ENCODE measurements at places on chromosomes 2 and 18.

DNA sequence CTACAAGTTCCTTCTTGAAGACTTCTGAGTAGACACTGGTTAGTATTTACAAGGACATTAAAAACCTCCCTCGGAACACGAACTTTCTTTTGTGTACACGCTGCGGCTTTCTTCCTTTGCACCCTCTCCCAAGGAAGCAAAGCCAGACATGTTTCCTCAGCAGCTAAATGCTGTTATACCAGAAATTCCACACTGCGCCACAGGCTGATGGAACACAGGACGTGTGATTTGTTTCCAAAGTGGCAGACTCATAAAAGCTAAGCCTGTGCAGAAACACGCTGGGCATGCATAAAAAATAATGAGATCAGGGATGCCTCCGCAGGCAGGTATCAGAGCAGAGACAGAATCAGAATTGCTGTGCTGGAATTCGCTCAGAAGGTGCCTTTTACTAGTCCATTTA, 73.0 kb upstream of the RGPD5 start:
- DNase-seq = no peak

DNA sequence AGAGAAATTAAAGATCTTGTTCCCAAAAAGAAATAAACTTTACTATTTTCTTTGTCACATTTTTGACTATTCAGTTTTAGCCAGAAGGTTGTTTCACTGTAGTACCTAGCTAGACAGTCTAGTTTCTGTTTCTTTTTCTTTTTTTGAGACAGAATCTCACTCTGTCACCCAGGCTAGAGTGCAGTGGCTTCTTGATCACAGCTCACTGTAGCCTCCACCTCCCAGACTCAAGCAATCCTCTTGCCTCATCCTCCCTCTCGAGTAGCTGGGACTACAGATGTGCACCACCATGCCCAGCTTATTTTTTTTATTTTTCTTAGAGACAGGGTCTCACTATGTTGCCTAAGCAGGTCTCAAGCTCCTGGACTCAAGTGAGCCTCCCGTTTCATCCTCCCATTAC, 2.2 kb downstream of the RBM45 start:
- no peak for DNase-seq

DNA sequence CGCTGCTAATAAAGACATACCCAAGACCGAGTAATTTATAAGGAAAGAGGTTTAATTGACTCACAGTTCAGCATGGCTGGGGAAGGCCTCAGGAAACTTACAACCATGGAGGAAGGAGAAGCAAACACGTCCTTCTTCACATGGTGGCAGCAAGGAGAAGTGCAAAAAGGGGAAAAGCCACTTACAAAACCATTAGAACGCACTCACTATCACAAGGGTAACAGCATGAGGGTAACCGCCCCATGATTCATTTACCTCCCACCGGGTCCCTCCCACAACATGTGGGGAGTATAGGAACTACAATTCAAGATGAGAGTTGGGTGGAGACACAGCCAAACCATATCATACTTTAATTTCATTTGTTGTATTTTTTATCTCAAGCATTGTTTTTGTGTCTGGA, 67.5 kb downstream of the ATP9B start:
- DNase-seq = no peak

DNA sequence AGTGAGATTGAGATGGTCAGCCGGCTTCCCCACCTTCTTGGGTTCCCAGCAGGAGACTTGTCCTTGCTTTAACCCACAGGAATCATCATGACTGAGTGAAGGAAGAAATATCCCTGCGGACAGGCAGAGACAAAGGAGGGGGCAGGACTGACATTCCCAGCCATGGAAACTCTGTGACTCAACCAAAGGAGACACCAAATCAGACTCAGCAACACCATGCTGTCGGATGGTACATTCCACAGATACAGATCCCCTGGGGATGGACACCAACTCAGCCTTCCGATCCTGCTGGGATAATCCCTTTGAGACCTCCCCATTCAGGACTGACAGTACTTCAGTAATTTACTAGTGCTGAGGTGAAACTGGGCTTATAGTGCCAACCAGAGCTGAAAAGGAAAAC, 518.3 kb downstream of the XIRP2 start:
- DNase-seq = no peak

DNA sequence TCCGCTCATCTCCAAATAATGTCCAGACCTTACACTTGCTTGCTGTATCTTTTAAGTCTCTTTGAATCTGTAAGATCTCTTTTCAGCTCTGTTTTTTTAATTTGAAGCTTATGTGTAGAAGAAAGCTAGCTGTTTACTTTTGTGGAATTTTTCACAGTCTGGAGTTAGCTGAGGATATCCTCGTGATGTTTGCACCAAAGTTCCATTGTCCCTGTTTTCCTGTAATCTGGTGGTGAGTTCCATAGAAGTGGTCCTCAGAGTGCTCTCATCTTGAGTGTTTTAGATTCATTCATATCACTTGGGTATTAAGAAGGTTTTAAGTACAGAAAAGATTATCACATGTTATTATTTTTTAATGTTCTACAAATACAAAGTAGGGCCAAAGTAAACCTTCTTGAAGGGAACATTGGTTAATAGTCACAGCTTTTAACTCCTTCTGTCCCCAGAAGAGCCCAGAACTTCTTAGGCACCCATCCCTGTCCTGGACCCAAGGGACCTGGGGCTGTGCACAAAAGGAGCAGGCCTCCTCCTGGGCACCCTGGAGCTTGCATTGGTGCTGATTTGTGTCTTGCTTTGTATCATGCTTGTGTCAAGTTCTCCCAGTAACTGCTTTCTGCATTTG, 15.0 kb downstream of the MLPH start:
- DNase-seq = no peak

GRCh38 chr2:224038049-224038829, 847 bp downstream of the SERPINE2 start:
- no peak for DNase-seq

DNA sequence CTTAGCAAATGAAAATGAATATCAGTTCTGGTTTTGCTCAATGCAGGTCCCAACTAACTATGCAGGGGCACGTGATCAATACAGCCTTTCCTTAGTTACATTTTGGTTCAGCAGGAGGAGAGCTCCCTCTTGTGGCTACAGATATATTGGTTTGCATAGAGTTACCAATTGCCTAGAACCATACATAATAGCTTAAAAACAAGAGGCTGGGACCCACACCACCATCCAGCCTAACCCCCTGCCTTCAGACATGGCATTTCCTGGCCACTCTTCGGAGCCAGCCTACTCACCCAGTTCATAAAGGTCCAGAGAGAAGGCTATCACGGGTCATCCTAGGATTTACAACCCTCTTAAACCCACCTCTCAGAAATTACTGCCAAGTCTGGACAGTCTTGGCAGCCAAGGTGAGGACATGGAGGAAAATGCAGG, 10.5 kb downstream of the CCDC93 start:
- DNase-seq = no peak

DNA sequence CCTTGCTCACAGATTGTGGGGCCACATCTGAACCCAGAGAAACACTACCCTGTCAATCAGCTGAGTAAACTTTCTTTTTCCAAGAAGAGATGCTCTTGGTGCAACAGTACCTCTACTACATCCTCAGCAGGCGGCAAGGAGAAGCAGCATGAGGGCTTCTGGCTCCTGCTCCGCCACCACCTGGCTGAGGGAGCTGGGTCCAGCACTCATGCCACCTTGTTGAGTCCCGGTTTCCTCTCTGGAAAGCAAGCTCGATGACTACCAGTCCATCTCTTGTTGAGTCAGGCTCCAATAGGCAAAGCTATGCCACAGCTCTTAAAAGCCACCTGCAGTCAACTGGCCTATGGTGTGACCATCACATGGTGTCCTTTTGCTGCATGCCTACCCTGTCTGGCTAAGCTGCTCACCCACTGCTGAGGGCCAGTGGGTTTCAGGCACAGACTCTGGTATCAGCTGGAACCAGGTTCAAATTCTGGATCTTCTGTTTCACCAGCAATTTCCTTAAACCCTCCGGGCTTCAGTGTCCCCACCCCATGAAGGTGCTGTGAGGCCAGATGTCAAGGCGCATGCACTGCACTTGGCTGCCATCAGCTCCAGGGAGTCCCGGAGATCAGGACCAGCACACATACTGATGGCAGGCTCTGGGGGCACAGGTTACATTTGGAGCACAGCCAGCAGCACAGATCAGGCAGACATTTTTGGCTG, 42.5 kb upstream of the ACAA2 start:
- no peak for DNase-seq

GRCh38 chr2:183592271-183592670, 468.0 kb downstream of the NUP35 start:
- no peak for DNase-seq

- DNase-seq = no peak
Observed at GRCh38 chr18:32333781-32334180, 136.9 kb downstream of the GAREM1 start.

DNA sequence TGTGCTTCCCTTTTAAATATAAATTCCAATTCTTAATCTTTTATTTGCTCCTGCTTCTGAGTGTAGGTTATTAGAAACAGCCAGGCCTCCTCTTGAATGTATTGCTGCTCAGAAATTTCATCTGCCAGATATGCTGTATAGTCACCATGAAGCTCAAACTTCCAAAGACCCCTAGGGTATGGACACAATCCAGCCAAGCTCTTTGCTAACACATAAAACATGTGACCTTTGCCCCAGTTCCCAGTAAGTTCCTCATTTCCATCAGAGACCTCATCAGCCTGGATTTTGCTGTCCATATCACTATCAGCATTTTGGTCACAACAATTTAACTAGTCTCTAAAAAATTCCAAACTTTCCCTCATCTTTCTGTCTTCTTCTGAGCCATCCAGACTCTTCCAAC, 75.2 kb downstream of the MAP2 start:
- no peak for DNase-seq

- DNase-seq = no peak
Observed at GRCh38 chr2:233402346-233402745, 48.1 kb downstream of the DGKD start.

DNA sequence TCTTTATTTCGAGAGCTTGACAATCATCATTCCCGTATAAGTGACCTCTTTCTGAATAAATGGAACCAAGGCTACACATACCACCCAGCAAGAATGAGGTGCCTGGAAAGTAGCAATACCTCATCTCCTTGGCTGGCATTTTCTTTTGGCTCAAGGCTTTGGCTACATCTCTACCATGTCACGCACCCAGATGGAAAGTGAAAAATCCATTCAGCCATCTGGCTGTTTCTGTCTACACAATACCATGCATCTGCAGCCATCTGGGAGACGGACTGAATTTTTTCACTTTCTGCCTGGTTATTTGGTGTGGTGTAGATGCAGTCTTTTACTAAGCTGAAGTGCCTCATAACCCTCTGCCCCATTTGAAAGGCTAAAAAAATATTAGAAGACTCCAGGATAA, 566.9 kb downstream of the BCL11A start:
- no peak for DNase-seq

DNA sequence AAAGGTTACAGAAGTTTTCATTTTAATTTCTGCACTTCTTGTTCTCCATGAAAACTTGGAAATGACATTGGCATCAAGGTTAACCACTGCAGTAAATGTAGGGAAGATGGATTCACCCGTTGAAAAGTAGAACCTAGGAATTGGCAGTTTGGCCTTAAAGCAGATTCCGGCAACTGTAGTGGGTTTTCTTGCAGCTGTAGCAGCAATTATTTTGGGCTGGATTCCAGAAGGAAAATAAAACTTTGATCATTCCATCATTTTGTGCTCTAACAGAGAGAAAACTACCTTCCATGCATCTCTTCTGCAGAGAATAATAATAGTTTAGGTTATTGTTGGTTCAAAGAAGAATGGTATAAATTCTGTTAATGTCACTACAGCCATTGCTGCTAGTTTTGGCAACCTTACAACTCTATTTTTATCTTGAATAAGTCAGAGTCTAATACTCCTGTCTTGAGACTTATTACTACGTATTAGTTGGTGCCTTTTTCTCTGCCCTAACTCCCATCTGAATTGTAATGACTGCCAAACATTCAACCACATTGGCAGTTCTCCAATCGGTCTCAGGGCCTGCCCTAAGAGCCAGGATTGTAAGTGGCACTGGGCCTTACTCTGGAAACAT, 178.1 kb upstream of the PIEZO2 start:
- no peak for DNase-seq

DNA sequence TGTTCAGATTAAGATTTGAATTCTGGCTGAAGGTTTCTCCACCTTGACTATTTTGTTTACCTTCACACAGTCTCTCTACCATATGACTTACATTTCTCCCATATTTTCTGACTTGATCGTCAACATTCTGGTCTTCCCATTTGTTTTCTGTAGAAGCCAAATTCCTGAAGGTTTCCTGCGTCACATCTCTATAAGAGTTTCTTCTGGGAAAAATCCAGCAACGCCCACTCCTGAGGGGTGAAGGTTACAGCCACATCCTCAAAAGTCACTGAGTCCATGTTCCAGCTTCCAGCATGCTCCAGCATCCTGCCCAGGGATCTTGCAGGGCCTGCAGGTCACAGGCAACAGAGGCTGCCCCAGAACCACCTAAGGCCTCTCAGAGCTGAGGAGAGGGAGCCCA, 47.5 kb downstream of the NBEAL1 start:
- DNase-seq = no peak

- DNase-seq = no peak
Observed at GRCh38 chr2:42953216-42953615, 160.8 kb upstream of the HAAO start.

- DNase-seq = no peak
Observed at GRCh38 chr2:62314291-62314690, 118.4 kb downstream of the B3GNT2 start.

GRCh38 chr2:136128905-136129304, 11.0 kb upstream of the CXCR4 start:
- no peak for DNase-seq

- DNase-seq = no peak
Observed at GRCh38 chr2:141384676-141385075, 746.1 kb downstream of the LRP1B start.

DNA sequence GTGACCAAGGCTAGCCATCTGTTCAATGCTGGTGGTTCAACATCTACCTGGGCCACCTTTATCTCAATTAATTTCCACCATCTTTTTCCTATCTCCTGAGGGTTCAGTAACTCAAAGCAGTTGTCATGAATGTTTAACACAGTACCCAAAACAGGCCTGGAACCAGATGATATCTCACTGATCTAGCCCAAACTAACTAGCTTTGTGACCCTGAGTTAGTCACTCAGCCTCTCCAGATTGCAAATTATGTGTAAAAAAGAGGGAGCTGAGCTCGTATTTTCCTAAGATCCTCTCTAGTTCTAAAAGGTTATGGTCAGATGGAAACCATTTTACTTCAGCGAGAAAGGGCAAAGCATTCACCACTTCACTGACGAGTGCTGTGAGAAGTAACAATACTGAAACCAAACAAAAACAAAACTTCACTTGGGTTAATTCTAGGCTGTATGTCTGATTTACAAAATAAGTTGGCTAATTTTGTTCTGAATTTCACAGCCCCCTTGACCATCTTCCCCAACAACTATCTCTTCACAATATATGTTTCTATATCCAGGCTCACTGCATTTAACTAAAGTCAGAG, 14.8 kb downstream of the SPRED2 start:
- no peak for DNase-seq

- no peak for DNase-seq
Observed at GRCh38 chr18:72942766-72943165, 75.0 kb upstream of the NETO1 start.

DNA sequence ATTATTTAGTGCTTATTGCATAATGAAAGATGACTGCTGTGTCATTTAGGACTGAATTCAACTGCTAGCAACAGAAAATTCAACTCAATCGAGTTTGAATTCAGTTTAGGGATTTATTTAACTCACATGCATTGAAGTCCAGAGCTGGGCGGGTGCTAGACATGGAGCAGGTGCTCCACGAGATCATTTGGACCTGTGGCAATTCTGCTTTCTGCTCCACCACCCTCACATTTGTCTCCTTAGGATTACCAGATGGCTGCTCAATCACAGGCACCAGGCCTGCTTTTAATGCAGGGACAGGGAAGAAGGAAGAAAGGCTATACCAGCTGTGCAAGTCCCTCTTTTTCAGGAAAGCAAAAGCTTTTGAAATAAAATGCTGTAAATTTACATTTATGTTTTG, 572.9 kb upstream of the SLC8A1 start:
- no peak for DNase-seq

All from stimulated activated CD8-positive, alpha-beta memory T cell treated with anti-CD3 and anti-CD28 coated beads, Interleukin-15, amount 100 ng/mL, for 1 hour (primary cell).